AG04450 (cell line): ENCODE measurements at places on chromosomes 1 and 21.

DNA sequence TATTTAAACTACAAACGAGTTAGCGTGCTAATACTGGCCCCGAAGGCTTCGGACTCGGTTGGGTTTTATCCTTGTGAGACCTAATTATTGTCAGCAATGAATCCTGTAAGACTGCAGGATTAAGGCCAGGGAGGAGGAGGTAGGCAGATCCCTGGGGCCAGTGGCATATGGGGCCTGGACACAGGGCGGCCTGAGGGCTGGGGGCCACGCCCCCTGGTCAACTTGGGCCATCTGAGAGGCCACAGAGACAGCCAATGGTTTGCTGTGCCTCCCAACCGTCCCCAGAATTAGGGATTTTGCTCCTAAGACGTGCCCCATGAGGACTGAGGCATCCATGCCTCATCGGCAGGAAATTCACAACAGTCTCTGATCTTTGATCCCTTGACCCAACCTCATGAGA is 31.1 kb upstream of the DISP3 start:
- DNase-seq = no peak

DNA sequence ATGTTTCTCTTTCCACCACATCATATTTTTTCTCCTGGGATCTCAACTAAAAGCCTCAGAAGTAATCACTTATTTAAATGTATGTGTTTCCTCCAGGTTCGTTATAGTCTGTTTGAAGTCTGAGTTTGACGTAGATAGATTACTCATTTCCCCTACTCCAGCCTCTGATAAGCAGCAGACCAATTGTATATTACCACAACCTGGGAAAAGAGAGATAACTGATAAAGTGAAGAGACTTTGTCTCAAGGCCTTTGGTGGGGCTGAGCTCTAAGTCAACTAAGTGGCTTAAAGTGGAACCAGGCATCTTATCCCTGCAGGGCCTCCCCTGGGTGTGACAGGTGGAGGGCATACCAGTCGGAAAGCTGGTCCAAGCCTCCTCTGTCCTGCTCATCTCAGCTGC is 34.9 kb upstream of the CACNA1E start:
- no peak for DNase-seq

DNA sequence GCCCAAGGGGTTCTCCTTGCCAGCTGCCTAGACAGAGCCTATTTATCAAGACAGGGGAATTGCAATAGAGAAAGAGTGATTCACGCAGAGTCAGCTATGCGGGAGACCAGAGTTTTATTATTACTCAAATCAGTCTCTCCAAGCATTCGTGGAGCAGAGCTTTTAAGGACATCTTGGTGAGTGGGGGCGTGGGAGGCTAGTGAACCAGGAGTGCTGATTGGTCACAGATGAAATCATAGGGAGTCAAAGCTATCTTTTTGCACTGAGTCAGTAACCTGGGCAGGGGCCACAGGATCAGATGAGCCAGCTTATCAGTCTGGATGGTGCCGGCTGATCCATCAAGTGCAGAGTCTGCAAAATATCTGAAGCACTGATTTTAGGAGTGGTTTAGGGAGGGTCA is 64.8 kb upstream of the MRPS6 start:
- no peak for DNase-seq

DNA sequence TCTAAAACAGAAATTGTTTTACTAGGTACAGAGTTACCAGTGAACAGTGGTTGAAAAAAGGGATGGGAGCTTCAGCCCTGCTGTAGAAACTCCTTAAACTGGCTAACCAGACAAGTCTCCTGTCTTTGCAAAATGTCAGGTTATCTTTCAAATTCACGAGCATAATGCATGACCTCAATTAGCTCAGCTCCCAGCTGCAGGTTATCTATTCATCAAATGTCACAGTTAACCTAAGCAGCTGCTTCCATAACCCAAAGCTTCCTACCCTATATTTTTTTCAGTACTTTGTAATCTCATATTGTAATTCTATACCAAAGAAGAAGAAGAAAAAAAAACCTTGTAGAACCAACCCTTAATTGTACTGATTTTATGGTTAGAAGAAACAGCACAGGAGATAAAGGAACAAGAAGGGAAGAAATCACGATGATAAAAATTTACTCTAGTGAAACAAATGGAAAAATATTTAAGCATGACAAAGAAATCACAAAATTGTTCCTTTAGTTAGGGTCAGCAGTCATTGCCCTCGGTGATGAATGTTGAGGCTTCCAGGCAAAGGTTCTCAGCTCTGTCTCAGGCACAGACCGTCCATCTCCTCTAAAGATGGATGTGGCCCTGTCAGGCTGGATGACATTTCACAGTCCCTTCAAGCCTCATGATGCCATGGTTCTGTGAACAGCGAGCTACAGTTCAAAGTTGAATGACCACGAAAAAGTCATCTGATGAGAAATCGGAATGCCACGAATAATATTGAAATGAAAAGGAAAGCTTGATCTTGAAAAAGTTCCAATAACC is 95.9 kb downstream of the PLD5 start:
- DNase-seq = no peak

DNA sequence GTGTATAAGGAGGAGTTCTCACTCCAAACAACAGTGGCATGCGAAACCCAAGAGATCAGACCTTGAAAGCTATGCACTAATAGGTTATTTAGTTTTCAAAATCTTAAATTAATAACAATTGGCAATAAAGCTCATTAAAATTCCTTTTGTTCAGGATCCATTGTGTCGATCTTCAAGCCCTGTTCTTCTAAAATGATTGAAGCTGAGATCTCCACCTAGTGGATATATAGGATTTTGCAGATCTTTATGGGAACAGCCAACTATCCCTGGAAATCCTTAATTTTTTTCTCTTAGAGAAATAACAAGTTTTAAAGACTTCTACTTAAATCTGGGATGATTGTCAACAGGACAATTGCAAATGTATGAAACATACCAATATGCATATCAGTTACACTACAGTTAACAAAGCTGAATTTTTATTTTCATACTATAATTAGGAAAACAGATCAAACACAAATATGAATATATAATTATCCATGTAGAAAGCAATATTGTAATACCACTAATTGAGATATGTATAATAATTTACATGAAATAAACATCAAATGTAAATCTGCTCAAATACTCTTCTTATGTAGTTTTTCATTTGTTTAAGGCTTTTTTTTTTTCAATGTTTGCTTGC is 43.3 kb downstream of the LRRC53 start:
- peak; percentile 26 for DNase-seq

GRCh38 chr1:155106862-155107261 is 20.8 kb upstream of the EFNA1 start:
- no peak for DNase-seq
